AG20443 (cell line): ENCODE measurements at places on chromosomes 2 and 18.

DNA sequence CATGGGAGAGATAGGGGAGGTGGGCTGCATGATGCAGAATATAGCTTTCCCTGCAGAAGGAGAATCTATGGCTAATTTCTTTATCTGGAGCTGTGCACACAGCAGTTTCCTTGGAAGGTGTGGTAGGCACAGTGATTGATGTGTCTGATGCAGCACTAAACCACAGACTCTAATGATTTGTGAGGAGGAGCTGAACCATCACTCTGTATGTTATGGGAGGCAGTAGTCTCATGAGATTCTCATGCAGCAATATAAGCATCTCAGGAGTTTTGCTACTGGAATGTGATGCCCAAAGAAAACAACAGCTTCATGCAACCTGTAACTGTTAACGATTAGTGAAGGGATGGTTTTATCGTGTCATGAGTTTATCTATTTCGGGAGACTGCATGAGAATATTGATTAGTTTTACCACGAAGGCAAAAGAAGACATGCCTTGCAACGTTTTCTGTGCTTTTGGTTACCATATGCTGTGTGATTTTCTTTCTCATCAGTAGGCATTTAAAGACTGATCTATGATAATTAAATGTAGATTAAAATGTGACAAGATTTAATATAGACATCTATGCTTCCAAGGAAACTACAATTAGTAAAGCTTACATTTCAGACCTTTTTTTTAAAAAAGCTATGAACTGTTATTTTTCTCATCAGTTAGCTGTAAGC lies 286.8 kb downstream of the ARL6IP6 start:
- no peak for DNase-seq

- DNase-seq, result no peak
These were observed 4.0 kb downstream of the FAM117B start for GRCh38 chr2:202638721-202639120.

- DNase-seq, result peak; percentile 13
These were observed 87.7 kb upstream of the FSHR start for GRCh38 chr2:49241991-49242390.

DNA sequence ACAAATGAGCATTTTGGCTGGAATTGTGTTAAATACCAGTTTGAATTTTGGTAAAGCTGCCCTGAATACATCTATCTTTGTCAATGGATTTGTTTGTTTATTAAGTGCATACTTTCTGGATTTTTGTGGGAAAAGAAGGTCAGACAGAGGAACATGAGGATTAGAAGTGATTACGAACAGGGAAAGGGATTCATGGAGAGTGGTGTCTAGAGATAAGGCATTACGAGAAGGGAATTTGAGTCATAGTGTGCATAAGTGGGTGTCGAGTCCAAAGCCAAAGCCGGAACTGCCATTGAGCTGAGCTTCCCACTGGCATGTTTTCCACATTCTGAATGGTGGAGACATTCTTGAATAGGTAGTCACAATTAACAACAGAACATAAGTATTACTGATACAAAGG lies 68.9 kb upstream of the EFEMP1 start:
- peak; percentile 87 for DNase-seq

- no peak for DNase-seq
These were observed 134.6 kb upstream of the MYCN start for GRCh38 chr2:15805772-15806171.

GRCh38 chr2:28407976-28408690 lies 15.5 kb downstream of the FOSL2 start:
- no peak for DNase-seq

- no peak for DNase-seq
These were observed 211.9 kb downstream of the EXOC6B start for GRCh38 chr2:72613931-72614330.

GRCh38 chr18:70314151-70314782 lies 25.4 kb downstream of the SOCS6 start:
- DNase-seq, result no peak

GRCh38 chr2:39913648-39914461 lies 134.8 kb upstream of the THUMPD2 start:
- DNase-seq, result peak; percentile 68

DNA sequence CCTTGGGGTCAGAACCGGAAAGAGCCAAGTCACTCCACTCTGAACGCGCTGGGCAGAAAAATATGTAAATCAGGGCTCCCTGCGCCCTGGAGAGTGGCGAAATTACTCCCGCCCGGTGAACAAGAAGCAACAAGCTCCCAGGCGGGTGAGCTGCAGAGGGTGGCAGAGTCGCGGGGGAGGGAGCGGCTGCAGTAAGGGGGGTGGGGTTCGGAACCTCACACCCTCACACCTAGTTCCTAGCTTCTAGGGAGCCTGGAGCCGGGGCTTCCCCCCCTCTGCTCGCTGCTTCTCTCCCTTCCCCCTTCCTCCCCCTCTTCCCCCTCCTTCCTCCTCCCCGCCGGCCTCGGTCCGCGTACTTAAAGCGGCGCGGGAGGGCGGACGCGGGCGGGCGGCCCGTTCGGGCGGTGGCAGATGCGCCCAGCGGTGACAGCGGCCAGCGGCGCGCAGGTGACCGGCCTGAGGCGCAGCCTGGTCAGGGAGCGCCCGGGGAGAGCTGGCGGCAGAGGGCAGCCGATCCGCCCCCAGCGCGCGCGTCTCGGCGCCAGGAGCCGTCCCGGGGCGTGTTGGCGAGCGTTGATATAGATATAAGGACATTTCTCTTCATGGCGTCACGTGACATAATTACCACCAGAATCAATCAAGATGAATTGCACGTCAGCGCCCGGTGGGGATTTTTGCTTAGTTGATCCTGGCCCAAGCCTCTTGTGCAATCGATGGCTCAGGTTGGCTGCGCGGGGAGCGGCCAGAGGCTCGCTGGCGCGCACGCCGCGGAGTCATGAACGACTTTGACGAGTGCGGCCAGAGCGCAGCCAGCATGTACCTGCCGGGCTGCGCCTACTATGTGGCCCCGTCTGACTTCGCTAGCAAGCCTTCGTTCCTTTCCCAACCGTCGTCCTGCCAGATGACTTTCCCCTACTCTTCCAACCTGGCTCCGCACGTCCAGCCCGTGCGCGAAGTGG lies at the start of gene HOXD11:
TSS of gene HOXD11 (plus strand) at position 700 of the 959 bp plus-strand sequence. CDS start at position 776, 76 bp downstream.
- peak; percentile 61 for DNase-seq

GRCh38 chr2:236977063-236977851 lies 108.4 kb upstream of the COPS8 start:
- DNase-seq, result no peak

- DNase-seq, result no peak
These were observed 67.2 kb downstream of the CD8B2 start for GRCh38 chr2:106554411-106554810.

DNA sequence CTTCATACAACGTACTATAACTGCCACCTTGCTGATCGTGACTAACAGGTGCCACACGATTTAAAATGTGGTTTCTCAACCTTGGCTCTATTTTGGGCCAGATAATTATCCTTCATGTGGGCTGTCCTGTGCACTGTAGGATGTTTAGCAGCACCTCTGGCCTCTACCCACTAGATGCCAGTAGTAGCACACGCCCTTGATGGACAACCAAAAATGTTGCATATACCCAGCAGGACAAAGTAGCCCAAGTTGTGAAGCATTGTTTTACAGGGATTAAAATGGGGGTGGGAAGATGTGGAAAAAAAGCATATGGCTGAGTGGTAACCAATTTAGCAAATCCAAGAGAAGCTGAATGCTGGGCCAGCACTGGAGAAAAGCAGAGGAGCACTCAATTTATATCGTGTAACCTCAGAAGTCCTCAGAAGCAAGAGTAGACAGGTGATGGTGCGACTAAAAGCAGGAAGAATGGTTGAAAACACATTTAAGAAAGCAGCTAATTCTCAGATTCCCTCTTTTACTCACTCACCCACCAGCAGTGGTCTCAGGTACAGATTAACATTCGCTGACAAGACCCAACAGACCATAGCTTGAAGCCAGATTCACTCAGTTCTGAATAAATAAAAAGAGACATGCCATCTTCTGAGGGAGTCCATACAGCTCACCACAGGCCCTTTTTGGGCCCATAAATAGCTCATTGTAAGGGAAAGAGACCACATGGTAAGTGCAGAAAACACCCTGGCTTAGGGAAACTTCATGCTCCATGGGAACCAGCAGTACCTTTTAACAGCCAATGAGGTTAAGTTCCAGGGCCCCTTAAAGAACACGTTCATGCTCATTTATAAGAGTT lies 50.6 kb downstream of the RAPH1 start:
- peak; percentile 18 for DNase-seq

DNA sequence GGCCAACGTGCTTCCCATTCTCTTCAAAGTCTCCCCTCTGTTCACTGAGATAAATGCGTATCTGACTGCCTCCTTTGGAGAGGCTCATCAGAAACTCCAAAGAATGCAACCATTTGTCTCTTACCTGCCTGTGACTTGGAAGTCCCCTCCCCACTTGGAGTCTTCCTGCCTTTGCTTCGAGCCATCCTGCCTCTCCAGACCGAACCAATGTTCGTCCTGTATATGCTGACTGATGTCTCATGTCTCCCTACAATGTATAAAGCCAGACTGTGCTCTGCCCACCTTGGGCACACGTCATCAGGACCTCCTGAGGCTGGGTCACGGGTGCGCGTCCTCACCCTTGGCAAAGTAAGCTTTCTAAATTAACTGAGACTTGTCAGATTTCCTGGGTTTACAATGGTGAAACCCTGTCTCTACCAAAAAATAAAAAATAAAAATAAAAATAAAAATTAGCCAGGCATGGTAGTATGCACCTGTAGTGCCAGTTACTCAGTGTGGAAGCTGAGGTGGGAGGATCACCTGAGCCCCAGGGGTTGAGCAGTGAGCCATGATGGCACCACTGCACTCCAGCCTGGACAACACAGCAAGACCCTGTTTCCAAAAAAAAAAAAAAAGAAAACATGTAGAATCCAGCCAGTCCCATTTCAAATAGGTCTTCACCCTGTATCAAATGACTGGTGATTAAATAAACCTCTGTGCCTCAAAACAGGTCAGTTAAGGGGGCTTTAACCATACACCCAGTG lies 29.0 kb downstream of the HDLBP start:
- DNase-seq, result no peak

GRCh38 chr2:9554921-9555296 lies 721 bp downstream of the ADAM17 start:
- peak; percentile 29 for DNase-seq

- no peak for DNase-seq
These were observed 67.6 kb downstream of the ARL4C start for GRCh38 chr2:234429265-234429664.
